ENCODE measurements at places on chromosomes 12 and 14.

- peak; percentile 18 for DNase-seq
Observed at GRCh38 chr14:65849558-65849957, 437.0 kb downstream of the FUT8 start.

DNA sequence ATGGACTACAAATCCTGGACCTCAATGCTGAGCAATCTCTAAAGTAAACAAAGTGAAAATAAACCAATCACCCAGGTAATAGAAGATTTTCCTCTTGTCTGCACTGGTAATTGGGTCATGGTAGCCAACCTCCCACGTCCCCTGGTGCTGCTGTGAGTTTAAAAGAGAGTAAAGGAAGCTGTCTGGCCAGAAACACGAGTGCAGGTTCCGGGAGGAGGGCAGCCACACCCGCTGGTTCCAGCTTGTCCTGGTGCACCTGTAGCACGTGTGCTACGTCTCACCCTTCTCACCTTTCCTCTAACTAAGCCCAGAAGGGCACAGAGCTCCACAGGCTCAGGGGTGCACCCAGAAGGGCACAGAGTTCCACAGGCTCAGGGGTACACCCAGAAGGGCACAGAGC lies 5.4 kb downstream of the CRACR2A start:
- DNase-seq: no peak

DNA sequence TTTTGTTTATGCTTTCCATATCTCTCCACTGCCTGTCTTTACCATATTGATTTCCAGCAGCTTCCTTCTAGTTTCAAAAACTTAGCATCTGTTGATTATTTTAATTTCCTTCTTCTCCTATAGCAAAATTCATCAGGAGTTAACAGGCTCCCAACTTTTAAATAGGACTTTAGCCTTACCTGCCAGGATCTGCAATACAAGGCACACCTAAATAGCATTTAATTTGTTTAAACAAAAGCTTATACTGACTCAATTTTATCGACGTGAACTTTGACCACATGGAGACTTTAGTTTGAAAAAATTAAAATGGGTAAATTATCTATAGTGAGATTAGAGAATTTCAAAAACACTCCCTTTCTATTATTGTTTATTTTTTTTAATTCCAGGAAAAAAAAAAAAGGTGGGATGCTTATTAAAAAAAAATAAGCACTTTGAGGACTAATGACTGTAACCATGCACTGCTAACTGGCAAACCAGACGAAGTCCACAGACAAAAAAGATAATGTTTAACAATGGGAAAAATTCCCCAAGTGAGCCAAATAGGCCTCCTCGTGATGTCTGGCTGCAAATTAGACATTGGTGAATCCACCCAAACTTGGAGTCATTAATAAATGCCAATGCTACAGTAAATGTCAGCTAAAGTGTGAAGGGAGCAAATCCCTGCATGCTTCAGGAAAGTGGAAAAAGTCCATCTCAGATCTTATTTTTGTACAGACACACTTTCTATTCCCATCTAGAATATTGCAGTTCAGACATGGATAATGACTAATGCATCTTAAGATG lies 40.7 kb downstream of the RMST start:
- DNase-seq: no peak

DNA sequence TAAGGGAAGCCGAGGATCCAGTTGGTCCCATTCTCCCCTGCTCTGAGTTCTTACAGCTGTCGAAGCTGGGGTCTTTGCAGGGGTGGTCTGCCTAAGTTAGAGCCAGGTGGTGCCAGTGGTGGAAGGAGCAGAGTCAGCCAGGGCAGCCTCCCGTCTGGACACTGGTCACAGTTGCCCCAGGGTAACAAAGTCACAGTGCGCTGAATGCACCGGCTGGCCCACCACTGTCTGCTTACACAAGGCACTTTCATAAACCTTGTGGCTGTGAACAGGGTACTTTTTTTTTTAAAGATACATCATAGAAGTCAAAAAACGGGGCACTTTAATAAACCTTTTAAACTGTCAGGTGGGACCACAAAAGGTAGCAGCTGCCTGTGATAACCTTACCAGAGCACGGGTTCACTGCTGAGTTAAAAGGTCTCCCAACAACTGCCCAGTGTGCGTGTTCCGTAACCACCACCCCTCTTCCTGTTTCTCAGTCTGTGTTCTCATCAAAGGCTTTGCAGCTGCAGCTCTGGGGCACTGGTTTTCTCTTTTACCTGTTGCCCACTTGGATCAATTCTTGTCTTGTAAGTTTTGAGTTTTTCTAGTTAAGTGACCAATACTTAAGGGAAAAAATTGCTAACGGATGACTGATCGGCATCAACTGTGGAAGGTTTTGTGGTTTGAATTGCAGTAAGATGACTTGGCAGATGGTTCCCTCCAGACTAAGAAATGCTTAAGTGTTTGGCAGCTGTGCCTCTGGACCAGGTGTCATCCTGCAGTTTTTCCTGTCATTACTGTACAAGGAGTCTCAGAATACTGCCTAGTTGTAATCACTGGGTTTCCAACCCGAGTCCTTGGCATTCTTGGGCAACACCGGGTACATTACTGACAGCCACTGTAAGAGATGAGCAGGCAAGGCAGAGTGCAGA lies 55.9 kb downstream of the DYNC1H1 start:
- DNase-seq: no peak

GRCh38 chr14:39050389-39050788 lies 52.6 kb downstream of the SEC23A start:
- no peak for DNase-seq
